ENCODE measurements at places on chromosomes 7 and 10. TPM values are rescaled to one million over a fixed set of nuclear protein-coding genes. Genes with fewer than 3 reads are reported as not detected.
A peak's percentile ranks its signal among the peaks of the same experiment; 100 is the strongest.

DNA sequence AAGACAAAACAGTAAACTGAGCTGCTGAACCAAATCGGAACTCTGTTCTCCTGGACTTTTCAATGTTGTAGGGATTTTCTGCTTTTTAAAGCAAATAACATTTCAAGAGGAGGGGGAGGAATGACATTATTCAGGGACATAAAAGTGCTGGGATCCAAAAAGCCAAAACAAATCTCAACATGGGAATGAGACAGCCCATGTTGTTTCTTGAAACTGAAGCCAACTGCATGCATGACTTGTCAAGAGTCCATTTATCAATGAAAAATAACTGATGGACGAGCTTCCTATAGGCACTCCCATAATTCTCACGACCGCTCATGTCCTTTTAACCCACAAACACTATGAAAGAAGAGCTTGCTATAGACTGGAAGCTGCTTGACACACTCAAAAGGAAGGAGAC, 27.8 kb downstream of the FAM53B start:
- DNase-seq = no peak
- peak overlapping the region; percentile 8 for H3K27ac ChIP-seq
- H3K4me3 ChIP-seq = no peak overlapping the region
- H3K27me3 ChIP-seq = no peaks in the 10 kb centered on the region

DNA sequence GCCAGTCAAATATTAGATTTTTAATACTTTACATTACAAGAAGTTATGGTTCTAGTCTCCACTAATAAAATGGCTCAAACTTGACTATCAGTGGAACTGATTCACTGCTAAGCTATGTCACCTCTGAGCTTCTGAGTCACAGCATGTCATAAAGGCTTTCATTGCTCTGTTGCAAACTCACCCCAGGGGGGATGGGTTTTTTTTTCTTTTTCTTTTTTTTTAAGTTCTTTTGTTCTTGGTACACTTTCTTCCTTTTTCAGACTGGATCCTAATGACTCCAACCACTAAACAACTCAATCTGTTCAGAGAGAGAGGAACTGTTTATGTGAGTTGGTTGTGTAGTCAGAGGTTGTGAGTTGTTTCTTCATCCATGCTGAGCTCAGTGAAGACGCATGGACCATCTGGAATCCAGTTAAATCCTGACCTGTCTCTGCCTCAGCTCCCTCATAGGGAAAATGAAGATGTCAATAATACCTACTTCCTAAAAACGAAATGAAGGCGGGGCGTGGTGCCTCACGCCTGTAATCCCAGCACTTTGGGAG, 11.0 kb downstream of the MYOF start:
- peaks cover 2% of the 10 kb centered on the region for H3K27me3 ChIP-seq
- no peak for DNase-seq
- no peaks in the 10 kb centered on the region for H3K4me1 ChIP-seq
- no peak overlapping the region for H3K27ac ChIP-seq

GRCh38 chr10:15123749-15124184, 26.6 kb downstream of the RPP38 start:
- DNase-seq = no peak
- H3K27me3 ChIP-seq = no peaks in the 10 kb centered on the region
- no peak overlapping the region for H3K27ac ChIP-seq
- H3K36me3 ChIP-seq = peaks cover 43% of the 10 kb centered on the region
- H3K4me1 ChIP-seq = peaks cover 7% of the 10 kb centered on the region
- no peak overlapping the region for H3K4me3 ChIP-seq

DNA sequence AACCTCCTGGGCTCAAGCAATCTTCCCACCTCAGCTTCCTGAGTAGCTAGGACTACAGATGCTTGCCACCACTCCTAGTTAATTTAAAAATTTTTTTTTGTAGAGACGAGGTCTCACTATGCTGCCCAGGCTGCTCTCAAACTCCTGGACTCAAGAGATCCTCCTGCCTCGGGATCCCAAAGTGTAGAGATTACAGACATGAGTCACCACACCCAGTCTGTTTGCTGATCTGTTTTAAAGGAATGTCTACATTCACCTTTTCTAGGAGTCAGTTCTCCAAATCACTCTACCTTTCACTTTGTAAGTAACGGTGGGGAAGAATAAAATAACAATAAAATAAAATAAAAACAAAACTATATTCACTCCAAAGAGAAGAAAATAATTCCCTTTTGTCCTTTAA, 86.6 kb upstream of the AGBL3 start:
- no peak for DNase-seq
- H3K27me3 ChIP-seq = no peaks in the 10 kb centered on the region
- peaks cover 4% of the 10 kb centered on the region for H3K36me3 ChIP-seq
- no peak overlapping the region for H3K27ac ChIP-seq

DNA sequence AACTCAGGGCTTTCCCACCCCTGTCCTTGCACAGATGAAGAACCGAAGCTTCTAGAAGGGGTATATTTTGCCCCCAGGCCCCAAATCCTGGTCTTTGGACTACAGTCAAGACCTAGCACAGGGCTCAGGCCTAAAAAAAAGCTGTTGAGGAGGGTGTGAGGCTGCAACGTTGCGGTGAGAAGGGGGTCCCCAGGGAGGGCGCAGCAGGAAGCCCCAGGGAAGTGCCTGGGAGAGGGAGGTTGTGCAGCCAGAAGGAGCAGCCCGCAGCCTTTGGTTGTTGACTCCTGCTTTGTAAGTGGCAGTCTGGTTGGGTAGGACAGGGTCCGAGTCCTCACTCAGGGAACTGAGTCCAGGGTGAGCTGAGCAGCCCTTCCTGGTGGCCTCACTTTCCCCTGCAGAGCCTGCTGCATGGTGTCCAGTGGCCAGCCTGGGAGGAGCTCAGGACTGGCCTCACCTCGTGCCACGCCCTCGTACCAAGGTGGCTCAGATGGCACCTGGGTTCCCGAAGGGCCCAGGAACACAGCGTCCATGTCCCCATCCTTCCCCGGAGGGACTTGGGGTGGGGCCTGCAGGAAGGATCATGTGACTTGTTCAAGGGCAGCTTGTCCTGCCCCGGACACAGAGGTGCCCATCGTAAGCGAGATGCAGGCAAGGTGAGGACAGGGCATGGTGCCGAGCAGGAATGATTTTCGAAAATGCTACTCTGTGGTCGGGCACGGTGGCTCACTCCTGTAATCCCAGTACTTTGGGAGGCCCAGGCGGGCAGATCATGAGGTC, 166.4 kb upstream of the TNRC18 start:
- H3K36me3 ChIP-seq = no peaks in the 10 kb centered on the region
- H3K4me1 ChIP-seq = peaks cover under 1% of the 10 kb centered on the region
- H3K27me3 ChIP-seq = peaks cover 26% of the 10 kb centered on the region
- H3K4me3 ChIP-seq = no peak overlapping the region
- no peak overlapping the region for H3K27ac ChIP-seq

DNA sequence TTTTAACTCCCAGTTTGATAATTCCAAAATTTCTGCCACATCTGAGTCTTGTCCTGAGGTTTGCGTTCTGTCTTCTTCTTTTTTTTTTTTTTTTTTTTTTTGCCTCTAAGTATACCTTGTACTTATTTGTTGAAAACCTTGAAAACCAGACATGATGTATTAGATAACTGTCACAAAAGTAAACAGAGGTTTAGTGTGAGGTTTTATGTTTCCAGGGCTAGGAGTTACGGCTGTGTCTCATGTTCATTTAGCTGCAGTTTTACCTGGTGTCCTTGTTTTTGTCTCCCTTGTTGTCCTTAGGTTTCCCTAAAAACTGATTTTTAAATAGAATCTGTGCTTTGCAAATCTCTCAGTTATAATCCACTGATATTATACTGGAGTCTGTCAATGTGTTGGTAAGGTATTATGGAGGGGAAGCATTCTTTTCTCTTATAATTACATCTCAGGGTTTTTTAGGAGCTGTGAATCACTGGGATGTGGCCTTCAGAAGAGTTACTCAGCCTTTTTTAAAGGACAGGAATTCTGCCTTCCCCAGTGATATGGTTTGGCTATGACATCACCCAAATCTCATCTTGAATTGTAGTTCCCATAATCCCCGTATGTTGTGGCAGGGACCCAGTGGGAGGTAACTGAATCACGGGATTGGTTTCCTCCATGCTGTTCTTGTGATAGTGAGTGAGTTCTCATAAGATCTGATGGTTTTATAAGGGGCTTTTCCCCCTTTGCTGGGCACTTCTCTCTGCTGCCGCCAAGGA, 95.0 kb downstream of the CDCA7L start:
- peak overlapping the region; percentile 76 for H3K4me3 ChIP-seq
- H3K4me1 ChIP-seq = peaks cover 13% of the 10 kb centered on the region
- no peak for DNase-seq
- H3K27ac ChIP-seq = peak overlapping the region; percentile 92
- H3K36me3 ChIP-seq = peaks cover 2% of the 10 kb centered on the region

DNA sequence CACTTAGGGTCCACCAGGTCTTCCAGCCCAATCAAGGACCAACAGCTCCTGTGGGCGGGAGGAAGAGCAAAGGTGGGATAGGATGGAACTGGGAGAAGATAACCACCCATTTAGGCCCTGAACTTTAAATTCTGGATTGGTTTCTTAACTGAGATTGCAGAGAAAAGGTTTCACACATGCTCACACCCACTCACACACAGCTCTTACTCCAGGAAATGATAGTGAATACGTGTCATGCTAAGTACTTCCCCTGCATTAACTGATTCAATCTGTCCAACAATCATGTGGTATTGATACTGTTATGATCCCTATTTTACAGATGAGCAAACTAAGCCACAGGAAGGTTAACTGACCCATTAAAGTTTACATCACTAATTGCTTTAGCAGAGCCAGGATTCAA, 4.6 kb upstream of the CYP3A4 start:
- peaks cover 6% of the 10 kb centered on the region for H3K4me1 ChIP-seq
- H3K4me3 ChIP-seq = no peak overlapping the region
- H3K36me3 ChIP-seq = no peaks in the 10 kb centered on the region
- H3K27ac ChIP-seq = peak overlapping the region; percentile 4

DNA sequence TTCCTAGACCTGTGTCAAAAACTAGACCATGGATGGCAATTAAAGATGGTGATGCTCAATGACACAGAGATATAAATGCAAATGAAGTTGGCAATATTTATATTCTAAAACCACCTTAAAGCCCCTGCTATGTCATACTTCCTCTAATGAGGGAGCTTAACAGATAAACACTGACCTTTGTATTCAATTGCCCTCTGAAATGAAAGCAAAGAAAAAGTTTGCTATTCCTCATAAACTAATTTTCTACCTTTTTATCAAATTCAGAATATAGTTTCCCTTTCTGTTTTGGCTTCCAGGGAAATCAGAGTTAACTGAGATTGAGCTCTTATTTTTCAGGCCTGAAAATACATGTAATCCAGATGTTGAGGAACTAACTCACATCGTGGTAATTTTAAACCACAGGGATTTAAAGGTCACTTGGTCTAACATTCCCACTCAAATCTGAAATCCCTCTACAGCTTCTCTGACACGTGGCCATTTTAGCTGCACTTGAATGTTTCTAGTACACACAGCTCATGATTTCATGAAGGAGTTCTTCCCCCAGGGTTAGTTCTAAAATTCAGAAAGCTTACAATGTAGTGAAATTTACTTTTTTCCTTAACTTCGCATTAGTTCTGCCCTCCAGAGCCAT, 37.9 kb upstream of the ABCB5 start:
- H3K27me3 ChIP-seq = no peaks in the 10 kb centered on the region
- no peak overlapping the region for H3K27ac ChIP-seq
- no peak overlapping the region for H3K4me3 ChIP-seq
- H3K4me1 ChIP-seq = no peaks in the 10 kb centered on the region
- no peak for DNase-seq

GRCh38 chr10:66832781-66833422, 92.9 kb upstream of the LRRTM3 start:
- no peak overlapping the region for H3K27ac ChIP-seq
- DNase-seq = no peak
- H3K36me3 ChIP-seq = no peaks in the 10 kb centered on the region
- no peaks in the 10 kb centered on the region for H3K4me1 ChIP-seq
- H3K27me3 ChIP-seq = no peaks in the 10 kb centered on the region

GRCh38 chr7:43570688-43571365, 12.1 kb upstream of the STK17A start:
- DNase-seq = no peak
- no peaks in the 10 kb centered on the region for H3K36me3 ChIP-seq
- peaks cover 5% of the 10 kb centered on the region for H3K27me3 ChIP-seq
- H3K4me1 ChIP-seq = peaks cover 22% of the 10 kb centered on the region
- H3K4me3 ChIP-seq = no peak overlapping the region
- H3K27ac ChIP-seq = no peak overlapping the region

- no peaks in the 10 kb centered on the region for H3K4me1 ChIP-seq
- H3K36me3 ChIP-seq = no peaks in the 10 kb centered on the region
- DNase-seq = no peak
Measured at GRCh38 chr10:118373786-118374185, 31.7 kb upstream of the FAM204A start.

Gene GPR37
- not detected for total RNA-seq

Gene LIPN
- total RNA-seq = not detected

Gene LIPJ
- total RNA-seq = not detected

Measured in activated naive CD8-positive, alpha-beta T cell treated with anti-CD3 and anti-CD28 coated beads, Interleukin-2, amount 10 ng/mL, durations not matched to agents 7 days and 5 days (primary cell).